ENCODE measurements at places on chromosomes 11 and 22. TPM values are rescaled to one million over a fixed set of nuclear protein-coding genes. Genes with fewer than 3 reads are reported as not detected.

DNA sequence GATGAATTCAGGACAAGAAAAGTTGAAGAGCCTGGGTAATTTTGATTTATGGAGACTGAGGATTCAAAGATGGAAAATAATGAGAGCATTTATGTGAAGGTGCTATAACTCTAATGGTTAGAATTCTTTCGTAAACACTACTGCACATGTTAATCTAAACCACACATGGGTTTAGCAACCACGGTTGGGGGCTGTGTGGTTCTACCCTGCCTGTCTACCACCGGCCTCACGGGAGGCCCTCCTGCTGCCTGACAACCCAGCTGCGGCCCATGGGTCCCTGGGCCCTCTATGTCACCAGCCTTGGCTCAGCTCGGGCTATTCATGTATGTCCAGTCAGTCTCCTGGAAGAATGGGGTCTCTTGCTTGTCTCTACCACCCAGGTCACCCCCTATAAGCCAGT, 68.5 kb upstream of the ARFGAP3 start:
- no peak for DNase-seq

- DNase-seq: no peak
These were observed 1.2 kb downstream of the DCHS1 start for GRCh38 chr11:6654281-6655019.

NRIP3 gene
- total RNA-seq: 2.4 TPM

PRG2 gene
- total RNA-seq: 0.55 TPM

OR52E8 gene
- total RNA-seq: not detected

ZNF280B gene
- 1.5 TPM for total RNA-seq

DNA sequence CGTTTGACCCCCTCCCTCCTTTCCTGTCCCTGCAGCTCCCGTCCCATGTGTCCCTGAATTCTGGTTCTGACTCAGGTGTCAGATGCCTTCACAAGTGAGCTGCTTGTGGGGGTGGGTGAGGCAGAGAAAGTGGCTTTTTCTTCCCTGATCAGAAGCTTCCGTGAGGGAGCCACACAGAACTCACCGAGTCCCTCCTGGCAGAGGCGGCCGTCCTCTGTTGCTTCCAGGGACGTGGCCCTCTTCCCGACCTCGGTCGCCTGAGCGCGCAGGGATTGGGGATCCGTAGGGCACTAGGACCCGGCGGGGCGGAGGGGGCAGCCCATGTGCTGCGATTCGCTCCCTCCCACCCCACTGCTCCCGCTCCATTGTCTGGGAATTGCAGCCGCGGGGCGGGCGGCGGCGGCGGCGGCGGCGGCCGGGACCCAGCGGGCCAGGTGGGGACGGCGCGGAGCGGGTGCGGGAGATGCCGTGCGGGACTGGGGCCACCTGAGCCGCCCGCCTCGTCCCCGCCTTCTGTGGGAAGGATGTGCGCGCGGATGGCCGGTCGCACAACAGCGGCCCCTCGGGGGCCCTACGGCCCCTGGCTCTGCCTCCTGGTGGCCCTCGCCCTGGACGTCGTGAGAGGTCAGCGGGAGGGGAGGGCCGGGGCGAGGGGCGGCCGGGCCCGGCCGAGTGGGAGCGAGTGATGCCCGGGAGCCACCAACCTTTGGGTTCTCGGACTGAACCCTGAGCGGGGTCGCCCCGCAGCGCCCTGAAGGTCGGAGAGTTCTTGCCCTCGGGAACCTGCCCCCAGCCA, at the start of gene TMEM132A:
Gene TMEM132A (plus strand): TSS at position 351 of the 796 bp plus-strand sequence. CDS start 174 bp downstream, at position 525.
- no peak for DNase-seq

DNA sequence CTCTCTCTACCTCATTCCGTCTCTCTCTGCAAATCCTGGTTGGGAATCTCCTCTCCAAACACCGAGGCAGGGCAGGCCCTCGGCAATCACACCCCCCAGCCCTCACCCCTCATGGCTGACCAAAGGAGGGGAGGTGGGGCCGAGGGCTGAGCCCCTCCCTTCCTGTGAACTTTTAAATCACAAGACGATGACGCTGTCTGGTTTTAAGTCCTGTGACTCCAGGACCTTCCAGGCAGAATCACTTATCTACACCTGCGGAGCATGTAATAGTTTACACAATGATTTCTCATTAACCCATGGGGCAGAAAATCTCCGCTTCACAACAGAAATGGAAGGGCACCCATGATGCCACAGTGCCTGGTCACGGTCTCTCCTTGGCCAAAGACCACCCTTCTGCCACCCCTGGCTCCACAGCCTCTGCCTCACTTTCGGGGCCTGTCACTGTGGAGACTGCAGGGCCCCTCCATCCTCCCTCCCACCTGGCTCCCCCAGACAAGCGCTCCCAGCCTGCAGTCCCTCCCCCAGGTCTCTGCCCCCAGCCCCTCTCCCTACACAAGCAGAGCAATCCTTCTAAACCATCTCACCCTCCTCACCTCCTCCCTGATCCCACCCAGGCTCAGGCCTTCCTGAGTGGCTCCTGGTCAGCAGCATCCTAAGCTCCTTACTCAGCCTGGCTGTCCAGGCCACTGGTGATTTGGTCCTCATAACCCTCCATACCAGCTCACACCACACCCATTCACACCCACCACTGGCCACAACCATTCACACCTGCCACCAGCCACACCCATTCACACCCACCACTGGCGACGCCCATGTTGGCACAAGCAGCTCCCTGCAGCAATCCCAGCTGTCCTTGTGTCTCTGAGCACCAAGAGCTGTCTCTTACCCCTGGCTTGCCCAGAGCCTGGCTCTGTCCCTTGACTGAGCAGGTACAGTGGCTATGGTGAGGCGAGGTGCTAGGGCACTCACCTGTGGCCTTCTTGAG, 30.7 kb upstream of the ARFGAP3 start:
- DNase-seq: no peak

CD3G gene
- total RNA-seq: 2.1 TPM

DNA sequence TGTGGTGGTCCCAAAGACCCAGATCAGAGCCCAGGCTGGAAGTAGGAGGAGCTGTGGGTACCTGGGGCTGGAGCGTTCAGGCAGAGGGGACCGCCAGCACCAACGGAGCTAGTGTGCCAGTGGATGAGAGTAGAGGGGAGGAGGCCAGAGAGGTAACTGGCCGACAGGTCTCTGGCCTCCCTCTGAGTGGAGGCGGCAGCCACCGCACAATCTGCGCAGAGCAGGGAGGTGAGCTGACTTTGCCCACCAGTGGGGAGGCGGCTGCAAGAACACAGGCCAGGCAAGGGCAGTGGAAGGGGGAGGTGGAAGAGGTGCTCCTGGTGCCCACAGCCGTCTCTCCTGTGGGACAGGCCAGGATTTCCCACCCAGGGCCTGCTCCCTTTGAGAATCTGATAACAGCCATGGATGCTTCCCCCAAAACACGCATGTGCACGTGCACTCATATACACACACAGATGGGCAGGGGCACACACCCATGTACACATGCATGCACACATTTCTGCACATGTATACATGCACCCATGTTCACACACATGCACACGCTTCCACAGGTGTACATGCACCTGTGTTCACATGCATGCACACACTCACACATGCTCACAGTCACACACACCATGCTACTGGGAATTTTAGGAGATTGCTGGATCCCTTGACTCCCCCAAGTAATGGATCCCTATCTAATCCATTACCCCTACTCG, 6.4 kb upstream of the MGAT3 start:
- no peak for DNase-seq

OR9I1 gene
- not detected for total RNA-seq

- no peak for DNase-seq
These were observed 4.8 kb upstream of the FAM118A start for GRCh38 chr22:45304971-45305370.

DNA sequence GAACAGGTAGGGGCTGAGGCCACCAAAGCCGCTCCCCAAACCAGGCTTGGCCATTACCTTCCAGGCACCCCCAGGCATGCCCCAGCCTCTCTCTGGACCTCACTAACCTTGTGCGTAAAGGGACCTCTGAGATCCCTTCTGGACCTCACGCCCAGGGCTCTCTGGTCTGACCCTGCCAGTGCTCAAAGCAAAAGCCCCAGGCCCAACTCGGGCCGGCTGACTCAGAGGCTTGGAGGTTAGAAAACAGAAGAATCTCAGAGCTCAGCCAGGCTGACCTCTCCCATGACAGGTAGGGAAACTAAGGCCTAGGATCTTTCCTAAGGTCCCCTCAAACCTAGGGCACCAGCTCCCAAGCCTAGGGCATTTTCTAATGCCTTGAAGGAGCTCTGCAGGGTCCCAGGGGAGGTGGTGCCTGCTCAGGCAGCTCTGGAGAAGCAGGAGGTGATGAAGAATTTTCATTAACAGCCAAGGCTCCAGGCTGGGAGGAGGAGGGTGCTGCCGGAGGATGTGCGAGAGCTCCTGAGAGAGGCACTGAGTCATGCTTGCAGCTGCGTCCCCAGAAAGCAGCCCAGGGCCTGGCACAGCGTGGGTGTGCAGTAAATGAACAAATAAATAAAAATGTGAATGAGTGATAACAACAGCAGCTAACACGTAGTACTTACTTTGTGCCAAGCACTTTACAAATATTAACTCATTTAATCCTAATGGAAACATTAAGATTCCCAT, 25.6 kb downstream of the ARRB1 start:
- no peak for DNase-seq

OR5B21 gene
- total RNA-seq: not detected

DNA sequence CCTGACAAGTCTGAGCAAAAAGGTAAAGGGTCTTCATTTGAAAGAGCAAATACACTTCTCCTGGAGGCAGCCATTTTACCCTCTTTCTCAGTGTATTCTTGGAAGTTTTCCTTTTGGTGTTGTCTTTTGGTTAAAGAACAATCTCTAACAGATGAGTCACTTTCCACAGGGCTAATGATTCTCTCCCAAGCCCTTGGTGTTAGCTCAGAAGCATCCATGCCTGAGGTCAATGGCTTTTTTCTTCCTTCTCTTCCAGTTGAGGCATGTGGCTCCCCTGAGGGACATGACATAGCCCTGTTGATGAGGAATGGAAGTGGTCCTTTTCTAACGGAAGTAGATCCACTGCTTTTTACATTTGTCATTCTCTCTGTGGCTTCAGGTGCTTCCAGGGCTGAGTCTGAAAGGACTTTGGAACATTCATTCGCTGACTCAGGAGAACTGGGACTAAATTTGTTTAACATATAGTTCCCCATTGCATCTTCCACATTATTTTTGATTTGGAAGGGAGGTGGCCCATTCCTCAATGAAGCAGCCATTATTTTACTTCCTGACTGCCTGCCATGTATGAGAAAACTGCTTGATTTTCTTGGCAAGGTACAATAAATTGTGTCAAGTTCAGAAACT, 13.8 kb upstream of the POGLUT3 start:
- DNase-seq: no peak

- no peak for DNase-seq
These were observed 87.5 kb downstream of the NAV2 start for GRCh38 chr11:19800162-19800561.

- DNase-seq: no peak
These were observed 498 bp downstream of the C2CD2L start for GRCh38 chr11:119107538-119108145.

GRCh38 chr11:62124186-62125113, 639 bp downstream of the INCENP start:
- no peak for DNase-seq

DNA sequence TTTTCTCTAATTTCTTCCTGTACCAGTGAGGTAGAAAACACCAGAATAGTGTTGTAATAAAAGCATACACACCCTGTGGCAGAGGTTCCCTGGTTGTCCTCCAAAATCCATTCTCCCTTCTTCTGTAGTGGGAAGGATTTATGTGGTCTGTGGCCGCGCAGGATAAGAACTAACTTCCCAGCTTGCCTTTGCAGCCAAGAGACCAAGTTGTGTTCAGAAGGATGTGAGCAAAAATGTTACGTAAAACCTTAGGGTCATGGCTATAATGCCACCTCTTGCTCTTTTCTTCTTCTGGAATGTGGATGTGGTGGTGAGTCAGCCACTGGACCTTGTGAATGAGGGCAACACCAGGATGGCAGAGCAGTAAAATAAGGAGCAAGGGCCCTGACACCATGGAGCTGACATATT, 28.4 kb downstream of the CCDC90B start:
- DNase-seq: no peak

- no peak for DNase-seq
These were observed 40.3 kb upstream of the CADM1 start for GRCh38 chr11:115544422-115544948.

DNA sequence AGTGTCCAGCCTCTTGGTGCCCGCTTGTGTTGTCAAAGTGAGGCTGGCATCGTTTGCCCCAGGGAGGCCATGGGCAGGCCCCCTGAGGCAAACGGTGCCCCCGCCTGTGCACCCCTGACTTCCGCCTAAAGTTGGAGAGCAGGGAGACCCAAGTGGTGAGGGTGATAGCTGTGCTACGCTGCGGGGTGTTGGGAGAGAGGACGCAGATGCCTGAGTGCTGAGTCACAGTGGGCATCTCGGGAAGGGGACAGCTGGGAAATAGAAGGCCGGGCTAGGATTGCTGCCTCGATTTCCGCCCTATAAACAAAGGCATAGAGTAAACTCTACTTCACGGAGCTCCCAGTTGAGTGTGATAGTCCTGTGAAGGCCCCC, 5.8 kb downstream of the GRIK4 start:
- DNase-seq: no peak

GRCh38 chr11:87215236-87215635, 177.5 kb downstream of the TMEM135 start:
- DNase-seq: no peak

GRCh38 chr22:36439481-36440271, 41.8 kb downstream of the TXN2 start:
- DNase-seq: no peak

NXPE1 gene
- not detected for total RNA-seq

DNA sequence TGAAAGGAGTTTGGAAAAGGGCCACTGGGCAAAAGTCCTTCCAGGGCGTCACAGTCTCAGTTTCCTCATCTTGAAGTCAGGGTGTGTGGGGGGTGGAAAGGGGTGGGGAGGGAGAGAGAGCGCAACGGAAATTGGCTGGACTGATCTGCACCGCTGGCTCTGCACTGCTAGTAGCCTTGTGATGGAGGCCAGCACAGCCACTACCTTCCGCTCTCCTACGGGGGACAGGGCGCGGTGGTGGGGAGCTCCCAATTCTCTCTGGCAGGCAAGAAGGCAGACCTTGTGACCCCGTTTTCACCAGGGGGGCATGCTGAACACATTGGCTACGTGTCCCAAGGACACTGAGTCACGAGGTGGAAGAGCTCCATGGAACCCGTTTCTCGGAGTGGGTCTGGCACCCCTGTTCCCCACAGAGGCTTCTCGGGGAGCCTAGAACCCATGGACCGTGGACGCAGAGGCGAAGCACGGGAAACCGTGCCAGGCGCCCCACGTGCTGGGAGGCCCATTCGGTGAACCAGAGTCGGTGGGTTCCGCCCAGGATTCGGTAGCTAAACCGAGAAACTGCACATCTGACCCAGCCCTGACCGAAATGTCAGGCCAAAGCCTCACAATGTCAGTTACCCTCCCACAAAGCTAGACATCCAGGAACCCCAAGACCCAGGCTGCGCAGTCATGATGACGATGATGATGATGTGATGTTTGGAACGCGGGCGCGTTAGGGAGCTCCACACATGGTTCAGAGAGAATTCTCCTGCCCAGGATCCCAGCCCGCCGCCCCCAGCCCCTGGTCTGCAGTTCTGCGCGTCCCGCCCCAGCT, 28.3 kb upstream of the WNT11 start:
- DNase-seq: peak; percentile 72

- no peak for DNase-seq
These were observed 451.9 kb downstream of the ETS1 start for GRCh38 chr11:128135451-128135850.

- DNase-seq: no peak
These were observed 19.3 kb upstream of the GLYATL1 start for GRCh38 chr11:58919980-58920379.

All from ureter (tissue), 1 donor.